ENCODE measurements at places on chromosomes 16 and 17.

GRCh38 chr16:69544088-69544487 is 21.7 kb upstream of the NFAT5 start:
- DNase-seq: no peak

DNA sequence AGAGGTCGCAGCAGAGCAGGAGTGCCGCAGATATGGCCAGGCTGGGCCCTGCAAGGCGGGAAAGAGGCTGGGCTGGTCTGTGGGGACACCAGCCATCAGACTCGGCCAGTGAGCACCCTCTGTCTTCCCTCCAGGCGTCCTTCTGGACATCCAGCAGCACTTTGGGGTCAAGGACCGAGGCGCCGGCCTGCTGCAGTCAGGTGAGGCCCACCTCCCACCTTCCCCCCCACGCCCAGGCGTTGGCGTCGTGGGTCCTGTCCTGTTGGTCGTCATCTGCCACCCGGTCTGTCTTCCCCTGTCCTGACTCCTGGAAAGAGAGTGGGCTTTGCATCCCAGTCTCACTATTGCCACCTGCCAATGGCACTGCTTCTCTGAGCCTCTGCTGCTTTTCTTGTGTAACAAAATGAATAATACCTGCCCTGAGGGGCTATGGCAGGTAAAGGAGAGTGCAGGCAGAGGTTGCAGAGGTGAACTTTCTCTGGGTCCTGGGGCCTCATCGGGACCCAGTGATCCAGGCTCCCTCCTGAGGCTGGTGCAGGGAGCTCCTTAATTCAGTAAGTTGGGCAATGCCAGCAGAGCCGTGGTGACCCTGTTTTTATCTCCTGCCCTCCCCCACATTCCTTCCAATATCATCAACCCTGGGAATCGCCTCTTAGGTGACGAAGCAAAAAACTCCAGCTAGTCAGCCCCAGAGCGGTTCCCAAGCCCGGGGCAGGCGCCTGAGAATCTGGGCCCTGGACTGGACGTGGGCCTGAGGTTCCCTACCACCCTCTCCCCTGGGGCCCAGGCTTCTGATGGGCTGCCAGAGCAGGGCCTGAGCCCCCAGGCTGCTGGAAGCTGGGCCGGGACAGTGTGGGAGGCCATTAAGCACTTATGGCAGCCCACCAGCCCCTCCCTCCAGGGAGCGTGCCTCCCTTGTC is 14.7 kb downstream of the SPNS2 start:
- no peak for DNase-seq

DNA sequence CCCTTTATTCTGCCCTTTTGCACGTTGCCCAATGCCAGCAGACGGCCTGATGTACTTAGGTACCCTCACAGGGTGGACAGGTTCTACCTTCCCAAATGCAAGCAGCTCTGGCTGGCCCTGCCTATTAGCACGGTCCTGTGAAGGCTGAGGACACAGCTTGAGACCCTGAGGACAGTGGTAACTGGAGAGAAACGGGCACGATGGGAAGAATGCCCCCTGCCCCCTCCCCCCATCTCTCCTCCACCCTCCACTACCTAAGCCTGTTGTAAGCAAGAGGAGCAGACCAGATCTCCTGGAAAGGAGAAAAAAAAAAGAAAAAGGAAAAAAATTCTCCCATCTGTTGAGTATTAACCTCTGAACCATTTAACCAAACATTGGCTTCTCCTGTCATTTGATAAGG is 34.1 kb downstream of the MEOX1 start:
- DNase-seq: no peak

DNA sequence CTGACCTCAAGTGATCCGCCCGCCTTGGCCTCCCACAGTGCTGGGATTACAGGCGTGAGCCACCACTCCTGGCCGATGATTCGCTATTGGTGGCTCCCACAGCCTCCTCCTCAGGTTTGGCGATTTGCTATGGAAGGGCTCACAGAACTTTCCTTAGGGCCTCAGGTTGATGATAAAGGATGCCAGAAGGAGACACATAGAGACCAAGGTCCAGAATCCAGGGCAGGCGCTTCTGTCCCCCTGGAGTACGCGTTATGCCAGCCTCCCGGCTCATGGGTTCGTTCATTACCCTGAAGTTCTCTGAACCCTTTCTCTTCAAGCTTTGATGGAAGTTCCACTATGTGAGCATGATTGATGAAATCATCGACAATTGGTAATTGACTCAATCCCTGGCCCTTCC is 19.9 kb downstream of the LGALS3BP start:
- no peak for DNase-seq

DNA sequence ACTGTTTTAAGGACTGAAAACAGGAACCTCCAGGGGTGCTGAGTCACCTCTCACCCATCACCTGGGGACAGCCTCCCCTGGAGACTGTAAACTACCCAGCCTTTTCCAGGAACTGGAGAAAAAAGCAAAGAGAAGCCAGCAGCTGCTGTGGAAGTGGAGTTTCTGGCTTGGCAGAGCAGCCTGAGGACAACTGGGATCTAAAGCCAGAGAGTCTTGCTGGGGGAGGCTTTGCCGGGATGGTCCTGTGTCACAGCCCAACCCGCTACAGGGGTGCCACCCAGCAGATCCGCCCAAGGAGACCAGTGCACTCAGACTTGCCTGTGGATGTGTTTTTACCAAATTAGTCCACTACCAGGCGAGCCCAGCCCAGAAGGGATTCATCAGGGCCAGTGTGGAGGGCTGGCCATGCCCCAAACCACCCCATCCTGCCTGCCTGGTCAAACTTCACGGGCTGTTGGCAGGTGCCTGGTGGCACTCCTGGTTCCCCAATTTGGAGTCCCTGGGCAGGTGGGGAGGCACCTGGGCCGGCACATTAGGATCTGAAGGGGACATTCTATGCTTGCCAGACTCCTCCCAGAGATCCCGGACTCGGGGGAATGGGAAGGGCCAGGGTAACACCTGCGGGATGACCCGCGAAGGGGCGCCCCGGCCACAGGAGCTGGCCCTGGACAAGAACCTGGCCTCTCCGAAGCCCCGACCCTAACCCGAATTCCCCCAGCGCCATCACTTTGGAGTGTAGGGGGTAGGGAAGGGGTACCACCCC is 771 bp downstream of the MSRB1 start:
- DNase-seq: no peak
